GM19239 (cell line): ENCODE measurements at places on chromosomes 12 and 14.

DNA sequence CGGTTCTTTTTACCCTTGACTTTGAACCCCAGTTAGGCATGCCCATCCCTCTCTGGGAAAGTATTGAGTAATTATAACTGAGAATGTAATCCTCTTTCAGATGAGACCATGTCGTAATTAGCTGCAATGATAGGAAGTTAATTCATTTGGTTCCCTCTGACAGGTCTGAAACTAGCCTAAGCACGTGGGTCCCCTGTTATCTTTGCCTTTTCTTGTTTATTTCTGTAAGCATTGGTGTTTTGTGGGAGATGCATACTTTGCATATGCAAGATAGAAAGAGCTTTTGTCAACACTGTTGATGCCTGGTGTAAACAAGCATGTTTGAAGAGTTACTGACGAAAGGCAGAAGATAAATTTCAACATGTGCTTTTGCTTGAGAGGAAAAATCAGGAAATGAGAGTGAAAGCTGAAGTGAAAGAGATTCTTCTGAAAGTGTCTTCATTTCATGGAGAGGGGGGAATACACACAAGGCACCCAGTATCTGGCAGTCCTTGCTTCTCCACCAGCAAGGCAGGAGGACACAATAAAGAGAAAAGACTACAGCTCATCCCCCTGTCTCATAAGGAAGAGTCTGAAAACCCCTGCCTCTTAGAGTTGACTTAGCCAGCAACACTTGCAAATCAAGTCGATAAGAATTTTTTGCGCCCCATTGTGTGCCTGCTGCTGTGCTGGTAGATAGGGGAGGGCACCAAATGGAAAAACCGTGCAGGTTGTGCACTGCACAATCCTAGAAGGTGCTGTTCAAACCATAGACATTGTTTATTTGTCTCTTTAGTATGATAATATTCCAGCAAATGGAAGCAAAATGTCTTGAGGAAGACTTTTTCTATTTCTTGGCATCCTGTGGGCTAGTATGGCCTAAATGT lies 77.8 kb downstream of the SLC24A4 start:
- DNase-seq, result peak; percentile 25

DNA sequence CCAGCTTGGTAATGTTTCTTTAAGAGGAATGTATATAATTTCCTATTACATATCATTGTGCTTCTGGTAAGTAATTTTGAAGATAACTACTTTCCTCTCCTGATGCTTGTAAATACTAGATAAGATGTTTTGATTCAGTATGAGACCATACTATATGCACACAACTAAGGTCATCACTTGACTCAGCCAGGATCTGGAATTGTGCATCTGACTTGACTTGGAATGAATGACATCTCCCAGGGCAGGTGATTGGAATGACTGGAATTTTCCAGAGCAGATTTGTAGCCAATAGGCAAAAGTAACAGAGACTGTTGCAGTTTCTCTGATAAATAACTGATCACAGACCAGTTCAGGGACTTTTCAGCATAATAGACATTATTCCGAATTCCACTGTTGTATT lies 11.1 kb downstream of the BEST3 start:
- no peak for DNase-seq

DNA sequence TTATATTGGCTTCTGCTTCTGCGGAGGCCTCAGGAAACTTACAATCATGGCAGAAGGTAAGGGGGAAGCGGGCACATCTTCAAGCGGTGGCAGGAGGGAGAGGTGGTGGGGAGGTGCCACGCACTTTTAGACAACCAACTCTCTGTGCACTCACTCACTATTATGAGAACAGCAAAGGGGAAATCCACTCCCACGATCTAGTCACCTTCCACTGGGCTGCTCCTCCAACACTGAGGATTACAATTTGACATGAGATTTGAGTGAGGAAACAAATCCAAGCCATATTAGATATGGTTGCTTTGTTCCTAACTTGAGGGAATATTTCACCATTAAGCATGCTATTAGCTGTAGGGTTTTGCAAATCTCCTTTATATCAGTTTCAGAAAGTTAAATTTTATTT lies 80.3 kb downstream of the UNC79 start:
- DNase-seq, result no peak

DNA sequence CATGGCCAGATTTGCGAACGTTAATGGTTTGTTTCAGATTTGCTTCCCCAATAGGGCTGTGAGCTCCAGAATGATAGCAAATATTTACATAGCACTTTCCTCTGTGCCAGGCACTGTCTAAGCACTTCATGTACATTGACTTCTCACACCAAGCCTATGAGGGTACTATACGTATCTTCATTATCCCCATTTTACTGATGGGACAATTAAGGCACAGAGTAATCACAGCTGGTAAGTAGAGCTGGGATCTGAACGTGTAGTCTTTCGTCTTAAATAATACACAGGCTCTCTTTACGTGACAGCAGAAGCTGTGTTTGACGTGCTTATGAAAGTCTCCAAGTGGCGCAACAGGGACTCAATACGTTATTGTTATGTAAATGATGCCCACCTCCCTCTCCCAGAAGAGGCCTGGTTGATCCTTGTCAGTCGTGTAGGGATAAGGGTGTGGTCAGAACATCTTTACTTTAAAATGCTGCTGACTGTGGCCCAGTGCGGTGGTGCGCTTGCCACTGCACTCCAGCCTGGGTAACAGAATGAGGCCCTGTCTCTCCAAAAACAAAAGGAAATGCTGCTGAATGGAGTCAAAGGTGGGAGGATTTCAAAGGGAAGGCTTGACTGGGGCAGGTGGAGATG lies 66.3 kb upstream of the TCL1B start:
- DNase-seq, result no peak

GRCh38 chr12:116880817-116881324 lies 370 bp downstream of the HRK start:
- peak; percentile 65 for DNase-seq

DNA sequence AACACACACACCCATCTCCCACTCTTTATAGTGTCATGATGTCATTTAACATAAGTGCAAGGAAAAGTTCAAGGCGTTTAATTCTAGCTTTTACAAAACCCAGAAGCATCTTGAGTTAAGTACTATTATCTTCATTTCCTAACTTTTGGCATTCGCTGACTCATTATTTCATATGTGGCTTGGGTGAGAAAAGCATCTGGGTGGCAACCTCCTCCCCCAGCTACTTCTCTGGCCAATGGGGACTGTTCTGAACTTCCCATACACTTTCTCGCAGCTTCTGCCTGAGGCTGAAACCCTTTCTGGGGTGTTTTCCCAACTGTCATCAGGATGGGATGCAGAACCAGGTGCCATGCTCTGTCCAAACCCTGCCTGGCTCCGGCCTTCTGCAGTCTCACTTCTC lies 2.8 kb upstream of the MARK3 start:
- no peak for DNase-seq

- no peak for DNase-seq
Measured at GRCh38 chr12:69866698-69867097, 41.7 kb downstream of the MYRFL start.

- DNase-seq, result no peak
Measured at GRCh38 chr12:122467983-122468382, 32.7 kb downstream of the ZCCHC8 start.

DNA sequence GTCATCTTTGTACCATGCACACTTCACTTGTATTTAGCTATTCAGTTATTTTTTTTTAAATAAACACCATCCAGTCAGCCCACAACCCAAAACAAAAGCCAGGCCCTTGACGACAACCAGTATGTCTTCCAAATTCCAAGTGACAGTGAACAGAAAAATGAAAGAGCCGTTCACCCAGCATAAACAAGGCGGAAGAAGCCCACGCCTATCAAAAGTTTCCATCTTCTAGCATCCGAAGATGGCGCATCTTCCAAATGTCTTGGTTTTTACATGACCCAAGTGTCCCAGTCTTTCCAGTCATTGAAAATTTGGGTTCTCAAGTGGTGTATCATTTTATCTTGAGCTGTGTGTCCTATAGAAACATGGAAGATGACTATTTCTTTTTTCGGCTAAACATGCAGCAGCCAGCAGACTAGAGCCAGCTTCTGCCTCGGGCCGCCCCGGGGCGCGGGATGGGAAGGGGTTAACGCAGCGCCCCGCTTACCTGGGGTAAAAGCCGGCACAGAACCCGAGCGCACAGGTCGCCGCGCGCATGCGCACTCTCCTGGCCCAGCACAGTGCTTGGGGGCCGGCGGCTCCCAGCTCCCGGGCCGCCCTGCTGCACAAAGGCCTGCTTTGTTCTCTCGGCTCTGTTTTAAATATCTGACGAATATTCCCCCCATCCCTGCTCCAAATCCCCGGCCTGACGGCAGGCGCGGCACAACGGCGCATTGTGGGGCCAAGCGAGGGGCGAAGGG lies 164.8 kb downstream of the ZFP36L1 start:
- peak; percentile 52 for DNase-seq

DNA sequence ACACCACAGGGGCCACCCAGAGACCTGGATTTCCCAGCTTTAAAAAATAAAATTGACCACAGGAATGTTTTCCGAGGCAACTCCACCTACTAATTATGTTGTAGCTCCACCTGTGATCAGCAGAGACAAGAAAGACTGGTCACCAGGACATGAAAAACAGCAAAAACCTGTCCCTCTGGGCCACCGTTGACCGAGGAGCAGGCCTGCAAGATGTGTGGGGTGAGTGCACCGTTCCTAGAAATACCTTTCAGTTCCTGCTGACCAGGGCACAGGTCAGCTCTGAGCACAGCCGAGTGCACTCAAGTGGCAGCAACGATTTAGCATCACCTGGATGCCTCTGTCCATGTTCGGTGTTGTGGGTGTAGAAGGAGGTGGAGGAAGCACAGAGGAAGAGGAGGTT lies 16.9 kb downstream of the FZD10 start:
- DNase-seq, result no peak

DNA sequence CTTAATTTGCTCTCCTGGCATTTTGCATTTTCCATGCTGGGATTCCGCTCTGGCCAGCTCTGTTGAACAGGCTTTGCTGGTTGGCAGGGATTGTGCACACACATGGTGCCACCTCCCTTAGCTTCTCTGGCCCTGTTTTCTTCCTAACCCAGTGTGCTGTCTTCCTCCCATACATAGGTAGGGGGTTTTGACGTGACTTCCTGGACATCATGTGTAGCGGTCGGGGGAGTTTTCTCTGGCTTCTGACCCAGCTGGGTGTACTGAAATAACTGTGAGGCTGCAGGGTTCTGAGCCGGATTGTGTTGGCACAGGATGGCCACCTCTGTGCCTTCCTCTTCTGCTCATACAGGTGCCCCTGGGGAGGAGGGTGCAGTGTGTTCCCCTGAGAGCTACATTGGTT lies 25.7 kb downstream of the C14orf132 start:
- no peak for DNase-seq

DNA sequence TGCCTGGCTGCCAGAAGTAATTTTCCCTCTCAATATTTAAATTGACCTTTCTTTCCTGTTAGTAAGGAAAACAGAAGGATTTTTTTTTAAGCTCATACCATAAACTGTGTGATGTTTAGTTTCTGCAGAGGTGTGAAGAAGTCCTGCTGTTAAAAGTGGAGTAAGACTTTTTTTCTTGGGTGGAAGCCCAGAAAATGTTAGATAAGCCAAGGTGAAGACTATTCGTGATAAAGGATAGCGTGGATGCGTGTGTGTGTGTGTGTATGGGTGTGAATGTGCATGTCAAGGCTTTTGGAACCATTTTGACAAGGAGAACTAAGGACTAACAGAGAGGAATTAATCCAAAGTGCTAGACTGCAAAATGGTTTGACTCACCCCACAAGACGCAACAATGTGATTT lies 152.9 kb upstream of the SEL1L start:
- DNase-seq, result no peak
